ENCODE measurements at places on chromosomes 6 and 20.
A peak's percentile ranks its signal among the peaks of the same experiment; 100 is the strongest.

DNA sequence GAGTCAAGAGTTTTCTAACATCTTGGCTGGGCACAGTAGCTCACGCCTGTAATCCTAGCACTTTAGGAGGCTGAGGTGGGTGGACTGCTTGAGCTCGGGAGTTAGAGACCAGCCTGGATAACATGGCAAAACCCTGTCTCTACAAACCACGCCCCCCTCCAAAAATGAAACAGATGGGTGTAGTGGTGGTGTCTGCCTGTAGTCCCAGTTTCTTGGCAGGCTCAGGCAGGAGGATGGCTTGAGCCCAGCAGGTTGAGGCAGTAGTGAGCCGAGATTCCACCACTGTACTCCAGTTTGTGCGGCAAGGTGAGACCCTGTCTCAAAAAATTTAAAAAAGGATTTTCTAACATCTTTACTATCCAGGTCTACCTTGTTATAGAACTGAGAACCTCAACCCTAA is 22.0 kb downstream of the FAM8A1 start:
- DNase-seq, result no peak

DNA sequence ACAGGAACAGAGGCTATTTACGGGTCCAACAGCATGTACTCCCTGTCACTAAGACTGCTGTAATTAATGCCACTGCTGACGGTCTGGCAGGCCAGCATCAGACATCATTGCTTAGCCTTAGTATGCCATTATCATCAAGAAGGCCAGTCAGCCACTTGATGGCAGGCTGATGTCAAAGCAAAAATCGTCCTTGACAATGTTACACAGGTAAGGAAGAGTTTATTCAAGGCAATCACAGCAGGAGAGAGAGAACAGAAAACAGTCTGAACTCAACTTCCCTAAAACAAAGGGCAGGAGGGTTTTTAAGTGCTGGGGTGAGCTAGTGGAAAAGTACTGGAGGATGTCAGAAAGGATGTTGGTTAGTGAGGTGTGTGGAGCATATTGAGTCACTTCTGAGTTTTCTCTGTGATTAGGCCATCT is 25.1 kb downstream of the FKBP1C start:
- DNase-seq, result peak; percentile 10

GRCh38 chr6:141561154-141561553 is 571.6 kb upstream of the GJE1 start:
- DNase-seq, result no peak

GRCh38 chr6:3737831-3738210 is 13.7 kb downstream of the PXDC1 start:
- DNase-seq, result no peak

GRCh38 chr6:115817161-115817560 is 243.5 kb downstream of the FRK start:
- no peak for DNase-seq

DNA sequence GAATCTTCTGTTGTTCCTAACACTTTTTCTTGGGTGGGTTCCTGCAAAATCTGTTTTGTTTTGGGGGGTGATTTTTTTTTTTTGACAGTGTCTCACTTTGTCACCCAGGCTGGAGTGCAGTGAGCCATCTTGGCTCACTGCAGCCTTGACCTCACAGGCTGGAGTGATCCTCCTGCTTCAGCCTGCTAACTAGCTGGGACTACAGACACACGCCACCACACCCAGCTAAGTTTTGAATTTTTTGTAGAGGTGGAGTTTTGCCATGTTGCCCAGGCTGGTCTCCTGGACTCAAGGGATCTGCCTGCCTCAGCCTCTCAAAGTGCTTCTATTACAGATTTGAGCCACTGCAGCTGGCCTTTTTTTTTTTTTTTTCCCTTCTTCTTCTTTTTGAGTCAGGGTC is 60.5 kb upstream of the SNAP91 start:
- DNase-seq, result no peak

- peak; percentile 20 for DNase-seq
These were observed 11.5 kb upstream of the DSTN start for GRCh38 chr20:17558154-17558940.

DNA sequence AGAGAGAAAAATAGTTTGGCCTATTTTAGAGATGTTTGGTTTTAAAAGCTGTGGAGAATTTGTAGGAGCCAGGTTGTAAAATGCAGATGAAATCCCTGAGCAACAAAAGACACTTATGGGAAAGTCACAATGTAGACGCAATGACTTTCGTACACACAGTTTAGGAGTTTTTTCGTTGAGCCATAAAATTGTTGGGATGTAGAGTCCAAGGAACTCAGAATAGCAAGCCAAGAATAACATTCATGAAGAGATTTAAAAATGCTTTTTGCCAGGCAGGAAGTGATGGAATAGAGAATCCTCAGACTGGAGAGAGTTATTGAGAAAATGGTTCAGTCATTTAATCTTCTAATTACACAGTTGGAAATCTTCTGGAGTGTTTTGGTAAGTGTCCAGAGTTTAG is 11.5 kb upstream of the PROKR2 start:
- DNase-seq, result no peak

- peak; percentile 30 for DNase-seq
These were observed 91.5 kb upstream of the SASH1 start for GRCh38 chr6:148250975-148251685.

GRCh38 chr6:34572021-34572420 is 15.9 kb upstream of the SPDEF start:
- no peak for DNase-seq

DNA sequence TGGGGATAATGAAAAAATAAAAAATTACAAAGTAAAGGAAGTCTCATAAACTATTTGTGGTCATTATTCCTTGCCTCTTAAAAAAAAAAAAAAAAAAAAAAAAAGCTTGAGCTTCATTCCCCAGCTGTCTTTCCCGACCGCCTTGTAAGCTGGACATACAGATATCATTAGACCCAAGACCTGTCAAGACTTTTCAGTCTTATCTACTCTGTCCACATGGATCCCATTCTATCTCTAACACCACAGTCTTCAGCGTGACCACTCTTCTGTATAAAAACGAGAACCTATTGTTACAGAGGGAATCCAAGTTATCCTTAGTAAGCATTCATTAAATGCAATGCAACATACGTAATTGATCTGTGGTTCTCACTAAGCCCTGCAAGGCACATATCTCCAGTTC is 423.5 kb downstream of the MEI4 start:
- no peak for DNase-seq

GRCh38 chr20:24006626-24007025 is 18.0 kb upstream of the GGTLC1 start:
- DNase-seq, result no peak

DNA sequence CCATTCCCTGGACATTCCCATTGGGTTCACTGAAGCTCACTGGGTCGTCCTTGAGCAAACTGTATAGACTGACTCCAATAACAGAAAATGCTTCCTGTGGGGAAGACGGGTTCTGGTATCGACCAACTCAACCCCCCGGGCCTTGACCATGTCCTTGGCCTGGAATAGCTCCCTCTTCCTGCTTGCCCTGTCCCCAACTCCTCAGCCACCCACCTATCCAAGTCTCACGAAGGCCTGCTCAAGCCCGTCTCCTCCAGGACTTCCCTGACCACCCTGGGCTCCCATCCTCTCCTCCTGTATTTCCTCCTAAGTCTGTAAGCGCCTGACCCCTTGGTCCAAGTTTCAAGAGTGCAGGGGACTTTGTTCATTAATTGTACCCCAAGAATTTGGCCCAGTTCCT is 2.8 kb upstream of the HMGA1 start:
- DNase-seq, result no peak

DNA sequence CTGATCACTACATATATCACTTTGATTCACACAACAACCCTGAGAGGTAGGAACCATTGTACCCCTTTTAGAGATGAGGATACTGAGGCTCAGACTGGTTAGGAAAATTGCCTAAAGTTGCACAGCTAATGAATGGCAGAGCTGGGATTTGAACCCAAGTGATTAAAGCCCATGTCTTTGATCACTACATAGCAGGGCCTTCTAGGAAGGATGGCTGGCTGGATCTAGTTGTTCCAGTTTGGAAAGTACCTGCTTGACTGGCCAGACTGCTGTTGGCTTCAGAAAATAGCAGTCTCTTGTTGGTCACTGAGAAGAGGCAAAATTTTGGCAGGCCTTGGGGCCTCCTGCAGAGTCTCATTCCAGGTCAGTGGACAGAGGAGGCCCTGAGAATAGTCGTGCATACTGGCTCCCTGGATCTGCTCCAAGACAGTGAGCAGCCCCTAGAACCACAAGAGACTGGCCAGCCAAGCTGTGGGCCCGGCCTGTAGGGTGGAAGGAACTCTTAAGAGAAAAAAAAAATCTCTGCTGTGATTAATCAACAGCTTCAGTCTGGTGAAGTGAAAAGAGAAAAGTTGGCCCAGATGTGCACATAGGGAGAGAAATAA is 17.5 kb downstream of the PPARD start:
- DNase-seq, result no peak

DNA sequence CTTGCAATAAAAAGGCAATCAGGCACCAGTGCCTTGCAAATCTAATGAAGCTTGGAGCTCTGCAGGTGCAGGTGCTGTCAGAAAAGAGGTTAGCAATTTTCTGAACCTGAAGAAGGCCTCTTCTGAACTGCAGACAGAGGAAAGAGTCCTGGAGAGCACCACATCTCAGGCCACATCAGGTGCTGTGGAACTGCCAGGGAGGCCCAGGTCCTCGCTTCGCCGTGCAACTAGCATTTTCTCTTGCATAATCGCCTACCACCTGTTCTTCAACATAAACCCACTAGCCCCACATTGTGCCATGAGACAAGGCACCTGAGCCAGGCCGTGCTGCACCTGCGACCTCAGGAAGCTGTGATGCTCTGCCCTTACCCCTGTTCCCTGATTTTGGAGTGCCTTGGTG is 187.6 kb downstream of the DTNBP1 start:
- no peak for DNase-seq

DNA sequence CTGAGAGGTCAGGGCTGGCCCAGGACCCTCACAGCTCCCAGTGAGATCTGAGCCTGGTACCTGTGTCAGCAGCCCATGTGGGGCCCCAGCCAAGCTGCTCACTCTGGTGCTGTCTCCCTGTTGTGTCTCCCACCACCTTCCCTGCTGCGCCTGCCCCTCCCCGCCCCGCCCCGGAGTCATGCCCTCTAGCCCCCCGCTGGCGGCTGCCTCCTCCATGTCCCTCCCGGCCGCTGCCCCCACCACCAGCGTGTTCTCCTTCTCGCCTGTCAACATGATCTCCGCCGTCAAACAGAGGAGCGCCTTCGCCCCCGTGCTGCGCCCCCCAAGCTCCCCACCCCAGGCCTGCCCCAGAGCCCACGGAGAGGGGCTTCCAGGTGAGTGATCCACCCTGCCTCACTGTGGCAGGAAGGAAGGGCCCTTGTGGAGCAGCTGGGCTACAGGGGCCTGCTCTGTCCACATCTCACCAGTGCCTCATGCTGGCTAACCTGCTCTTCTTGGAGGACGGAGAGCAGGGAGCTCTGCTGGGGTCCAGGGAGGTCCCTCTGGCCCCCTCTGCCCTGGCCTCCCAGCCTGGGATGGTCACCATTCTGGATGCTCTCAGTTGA is 44.9 kb downstream of the CPXM1 start:
- no peak for DNase-seq

- no peak for DNase-seq
These were observed 7.1 kb downstream of the NHLRC1 start for GRCh38 chr6:18115356-18115755.

DNA sequence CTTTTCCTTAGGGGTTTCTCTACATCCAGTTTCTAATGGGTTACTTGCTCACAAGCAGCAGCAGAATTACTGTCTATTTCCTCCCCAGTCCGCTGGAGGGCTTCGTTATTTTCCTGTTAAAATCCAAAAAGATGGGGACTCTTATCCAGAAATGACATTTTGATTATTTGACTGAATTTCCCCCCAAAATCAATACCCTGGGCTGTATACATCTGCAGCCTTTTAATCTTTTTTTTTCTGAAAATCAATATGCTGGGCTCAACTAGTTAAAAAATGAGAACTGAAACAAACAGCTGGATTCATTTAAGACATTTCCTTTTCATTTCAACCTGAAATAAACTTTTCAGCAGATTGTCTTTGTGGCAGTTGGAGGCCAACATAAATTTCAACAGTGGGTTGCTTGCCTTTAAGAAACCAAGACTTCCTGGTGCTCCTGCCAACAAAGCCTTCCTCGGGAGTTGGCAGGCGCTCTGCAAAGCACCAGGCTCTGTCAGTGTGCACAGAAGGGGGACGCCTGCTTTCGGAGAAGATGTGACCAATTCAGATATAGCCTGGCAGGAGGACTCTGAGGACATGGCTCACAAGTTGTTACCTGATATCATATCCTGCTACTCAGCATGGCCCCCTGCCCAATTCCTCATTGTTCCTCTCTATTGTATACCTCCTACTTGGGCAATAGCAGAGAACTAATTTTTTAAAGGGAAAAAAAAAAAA is 204.7 kb upstream of the ARG1 start:
- no peak for DNase-seq

DNA sequence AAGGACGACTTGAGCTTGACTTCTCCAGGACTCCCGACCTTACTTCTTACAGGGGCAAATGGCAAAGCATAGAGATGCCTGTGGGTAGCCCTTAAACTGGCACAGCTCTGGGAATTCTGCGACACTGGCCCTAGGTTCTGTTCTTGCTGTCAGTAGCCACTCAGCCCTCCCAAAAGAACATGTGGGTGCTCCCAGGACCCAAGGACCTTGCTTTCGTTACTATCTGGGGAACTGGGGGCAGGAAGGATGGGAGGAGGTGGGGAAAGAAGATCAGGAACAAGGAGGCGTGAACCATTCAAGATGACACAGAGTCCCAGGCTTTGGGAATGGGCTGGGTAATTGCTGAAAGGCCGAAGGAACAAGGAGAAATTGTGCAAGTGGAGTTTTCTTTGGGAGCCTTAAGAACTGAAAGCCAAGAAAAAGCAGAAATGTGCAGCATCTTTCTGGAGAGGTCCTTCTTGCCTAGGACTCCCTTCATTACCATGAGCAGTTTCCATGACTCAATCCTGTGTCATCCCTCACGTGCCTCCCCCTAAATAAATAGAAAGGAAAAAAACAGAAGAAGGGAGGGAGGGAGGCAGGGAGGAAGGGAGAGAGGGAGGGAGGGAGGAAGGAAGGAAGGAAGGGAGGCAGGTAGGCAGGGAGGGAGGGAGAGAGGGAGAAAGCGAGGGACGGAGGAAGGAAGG is 284.6 kb upstream of the FOXQ1 start:
- DNase-seq, result no peak

DNA sequence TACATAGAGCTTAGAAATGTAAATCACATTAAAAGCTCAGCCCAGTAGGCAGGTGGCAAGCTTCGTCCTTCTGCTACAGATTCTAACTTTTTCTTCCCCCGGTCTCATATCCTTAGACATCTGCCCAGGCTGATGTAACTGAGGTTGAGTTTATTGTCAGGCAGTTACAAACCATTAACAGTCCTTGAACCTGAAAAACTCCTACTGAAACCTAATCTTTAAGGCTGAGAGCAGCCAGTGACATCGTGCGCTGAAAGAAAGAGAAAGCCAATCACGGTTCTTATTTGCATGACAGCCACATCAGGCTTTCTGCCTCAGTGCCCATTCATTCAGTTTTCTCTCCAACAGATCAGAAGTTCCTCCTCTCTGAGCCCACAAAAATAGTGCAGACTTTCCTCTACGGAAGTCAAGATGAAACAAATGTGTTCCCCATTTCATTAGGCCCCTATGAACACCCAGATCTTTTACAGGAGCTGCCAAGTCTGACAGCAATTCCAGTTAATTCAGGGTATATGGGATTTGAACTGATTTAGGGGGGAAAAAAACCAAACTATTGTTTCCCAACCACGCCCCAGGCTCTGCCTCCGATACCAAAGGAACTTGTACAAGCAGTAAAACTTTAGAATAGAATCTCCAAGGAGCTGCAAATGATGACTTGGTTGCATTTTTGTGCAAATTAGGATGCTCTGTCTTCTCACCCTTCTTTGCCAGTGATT is at the start of gene NHSL1:
NHSL1 (minus strand) TSS at position 192 of the 716 bp plus-strand sequence. CDS start 204 bp downstream, outside the sequence.
- peak; percentile 84 for DNase-seq

All from AML-193 (cell line).